ENCODE measurements at places on chromosomes 1 and 21. TPM values are rescaled to one million over a fixed set of nuclear protein-coding genes. Genes with fewer than 3 reads are reported as not detected.

The SPATA6 gene
- 5.2 TPM for total RNA-seq

The RNF11 gene
- total RNA-seq = 89.8 TPM

The MARK1 gene
- 9.3 TPM for total RNA-seq

The PGLYRP3 gene
- total RNA-seq = not detected

The CCDC181 gene
- not detected for total RNA-seq

The VWA5B1 gene
- total RNA-seq = not detected

The KLHDC9 gene
- 2.4 TPM for total RNA-seq

The PALMD gene
- 36.7 TPM for total RNA-seq

The DYRK3 gene
- total RNA-seq = 45.4 TPM

The RABGAP1L gene
- total RNA-seq = 32.2 TPM

The RNF207 gene
- 19.2 TPM for total RNA-seq

The SYT2 gene
- total RNA-seq = 0.07 TPM

The DIRAS3 gene
- 0.33 TPM for total RNA-seq

The FBXO28 gene
- total RNA-seq = 49.4 TPM

The PPIAL4G gene
- total RNA-seq = not detected

The TESK2 gene
- total RNA-seq = 3.0 TPM

Measured in mammary epithelial cell (primary cell).